ENCODE measurements at places on chromosomes 3 and 15.

DNA sequence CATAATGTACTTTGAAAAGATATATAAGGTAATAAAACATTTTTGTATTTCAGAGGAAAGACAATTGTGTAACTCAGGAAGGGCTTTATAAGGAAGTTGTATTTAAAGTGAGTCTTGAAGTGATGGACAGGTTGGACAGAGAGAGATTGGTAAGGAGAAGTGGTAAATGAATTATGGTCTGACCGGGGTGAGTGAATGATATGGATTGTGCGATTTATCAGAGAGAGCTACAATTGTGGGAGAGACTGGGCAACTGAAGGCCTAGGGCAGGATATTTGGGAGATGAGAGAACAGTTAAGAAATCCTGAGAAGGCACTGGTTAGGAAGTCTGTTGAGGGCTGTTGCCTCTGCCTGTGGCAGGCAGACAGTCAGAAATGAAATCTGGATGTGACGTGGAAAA lies 14.8 kb downstream of the IL1RAP start:
- DNase-seq: peak; percentile 60

DNA sequence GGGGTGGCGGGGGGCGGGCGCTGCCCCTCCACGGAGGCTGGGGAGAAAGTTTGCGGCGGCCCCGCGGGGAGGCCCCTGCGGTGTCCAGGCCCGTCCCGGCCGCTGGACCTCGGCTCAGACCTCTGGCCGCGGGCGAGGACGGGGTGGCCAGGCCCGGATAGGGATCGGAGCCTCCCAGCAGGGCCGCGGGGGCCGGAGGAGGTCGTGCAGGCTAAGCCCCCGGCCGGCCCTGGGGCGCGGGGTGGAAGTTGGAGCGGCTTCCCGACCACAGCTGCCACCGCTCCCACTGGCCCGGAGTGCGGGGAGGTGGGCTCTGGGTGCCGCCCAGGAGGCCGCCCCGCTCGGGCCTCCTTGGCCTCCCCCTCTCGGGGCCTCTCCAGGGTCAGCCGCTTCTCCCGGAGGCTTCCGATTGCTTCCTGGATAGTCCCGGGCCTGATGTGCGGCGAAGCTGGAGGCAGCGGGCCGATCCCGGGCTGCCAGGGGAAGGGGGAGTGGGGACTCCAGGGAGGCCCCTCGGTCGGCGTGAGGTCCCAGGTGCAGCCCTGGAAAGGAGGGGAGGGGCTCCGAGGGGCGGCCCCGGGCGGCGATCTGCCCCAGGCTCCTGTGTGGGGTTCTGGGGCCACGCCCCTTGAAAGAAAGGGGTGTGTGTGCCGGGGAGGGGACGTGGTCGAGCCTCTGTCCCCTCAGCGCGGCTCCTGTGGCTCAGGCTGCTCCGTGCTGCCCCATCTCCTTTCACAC lies 907 bp downstream of the PLXNA1 start:
- no peak for DNase-seq

GRCh38 chr15:80173022-80173759 lies 20.4 kb downstream of the FAH start:
- peak; percentile 84 for DNase-seq

GRCh38 chr15:80031841-80032240 lies 27.6 kb upstream of the ZFAND6 start:
- DNase-seq: no peak

DNA sequence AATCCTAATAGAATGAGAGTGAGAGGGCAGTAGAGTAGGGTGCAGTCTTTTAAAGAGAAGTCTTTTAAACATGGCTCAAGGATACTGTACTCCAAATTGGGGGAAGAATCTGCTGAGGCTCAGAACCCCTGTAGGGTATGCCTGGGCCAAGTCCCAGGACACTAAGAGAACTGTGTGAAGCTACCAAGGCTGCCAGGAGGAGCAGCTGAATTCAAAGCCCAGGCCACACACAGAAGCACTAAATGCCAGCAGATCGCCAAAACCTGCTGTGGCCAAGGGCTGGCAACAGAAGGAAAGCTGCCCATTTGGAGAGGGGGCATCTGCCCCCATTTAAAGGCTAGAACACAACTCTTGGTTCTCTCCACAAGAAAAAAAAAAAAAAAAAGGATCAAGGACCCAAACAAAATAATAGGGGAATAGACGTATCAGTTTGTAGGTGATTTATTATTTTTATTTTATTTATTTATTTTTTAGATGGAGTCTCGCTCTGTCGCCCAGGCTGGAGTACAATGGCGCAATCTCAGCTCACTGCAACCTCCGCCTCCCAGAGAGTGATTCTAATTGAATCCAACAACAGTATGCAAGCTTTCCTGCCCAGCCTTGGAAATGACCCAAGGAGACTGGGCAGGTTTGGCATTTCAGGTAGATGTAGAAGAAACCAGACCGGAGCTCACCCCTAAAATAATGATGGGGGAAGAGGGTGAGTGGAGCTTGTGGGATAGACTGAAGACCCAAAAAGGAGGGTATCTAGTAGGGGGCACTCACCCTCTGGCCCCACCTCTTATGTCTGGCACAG lies 279.0 kb upstream of the WNT5A start:
- no peak for DNase-seq

GRCh38 chr15:61158504-61159407 lies 70.3 kb downstream of the RORA start:
- DNase-seq: no peak

DNA sequence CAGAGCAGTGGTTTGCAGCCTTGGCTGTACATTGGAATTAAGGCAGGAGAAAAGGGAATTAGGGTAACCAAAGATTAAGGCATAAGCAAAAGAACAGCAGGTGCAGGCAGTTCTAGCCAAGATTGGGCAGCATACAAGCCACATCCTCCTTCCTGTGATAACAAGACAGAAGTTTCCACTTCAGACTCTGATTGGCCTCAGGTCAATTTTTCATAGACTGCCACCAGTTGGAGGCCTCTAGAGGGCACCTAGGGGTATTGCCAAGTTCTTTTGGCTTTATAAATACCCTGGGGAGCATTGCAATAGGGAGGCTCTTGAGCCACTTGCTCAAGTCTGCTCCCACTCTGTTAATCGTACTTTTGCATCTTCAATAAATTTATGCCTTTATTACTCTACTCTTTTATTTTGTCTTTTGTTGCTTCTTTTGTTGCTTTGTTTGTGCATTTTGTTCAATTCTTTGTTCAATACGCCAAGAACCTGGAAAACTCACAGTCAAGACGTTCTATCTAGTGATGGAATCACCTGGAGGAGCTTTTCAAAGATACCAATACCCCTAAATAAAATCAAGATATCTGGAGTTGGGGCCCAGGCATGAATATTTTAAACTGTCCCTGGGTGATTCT lies 32.2 kb upstream of the FMN1 start:
- peak; percentile 73 for DNase-seq

DNA sequence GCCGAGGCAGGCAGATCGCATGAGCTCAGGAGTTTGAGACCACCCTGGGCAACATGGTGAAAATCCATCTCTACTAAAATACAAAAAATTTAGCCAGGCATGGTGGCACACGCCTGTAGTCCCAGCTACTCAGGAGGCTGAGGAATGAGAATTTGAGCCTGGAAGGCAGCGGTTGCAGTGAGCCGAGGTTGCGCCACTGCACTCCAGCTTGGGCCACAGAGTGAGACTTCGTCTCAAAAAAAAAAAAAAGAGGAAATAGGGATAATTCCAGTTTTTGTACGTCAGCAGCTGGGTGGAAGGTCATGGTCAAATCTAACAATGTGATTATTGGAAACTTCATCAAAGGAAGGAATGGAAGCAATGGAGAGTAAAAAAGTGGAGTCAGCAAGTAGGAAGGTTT lies 3.1 kb downstream of the CMC1 start:
- DNase-seq: peak; percentile 13

DNA sequence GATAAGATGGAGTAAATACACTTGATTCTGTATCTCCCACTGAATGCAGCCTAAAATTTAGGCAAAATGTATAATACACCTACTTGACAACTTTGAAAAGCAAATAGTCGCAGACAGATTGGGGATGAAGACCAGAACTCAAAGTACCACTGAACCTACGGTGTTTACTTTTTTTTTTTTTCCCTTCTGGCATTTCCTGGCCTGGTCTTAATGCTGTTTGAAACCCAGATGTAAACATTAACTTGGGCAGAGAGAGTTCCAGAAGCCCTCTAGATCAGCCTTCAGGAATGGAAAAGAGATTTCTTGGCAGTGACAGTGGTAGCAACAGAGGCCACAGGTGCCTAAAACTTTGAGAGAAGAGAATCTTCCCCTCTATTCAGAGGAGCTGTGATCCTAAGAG lies 27.8 kb downstream of the ALPK3 start:
- no peak for DNase-seq

- DNase-seq: no peak
These were observed 54.6 kb upstream of the FURIN start for GRCh38 chr15:90813796-90814190.

- no peak for DNase-seq
These were observed 28.2 kb downstream of the POC1A start for GRCh38 chr3:52126036-52126435.

GRCh38 chr15:34637305-34637704 lies 53.9 kb upstream of the GOLGA8B start:
- no peak for DNase-seq

DNA sequence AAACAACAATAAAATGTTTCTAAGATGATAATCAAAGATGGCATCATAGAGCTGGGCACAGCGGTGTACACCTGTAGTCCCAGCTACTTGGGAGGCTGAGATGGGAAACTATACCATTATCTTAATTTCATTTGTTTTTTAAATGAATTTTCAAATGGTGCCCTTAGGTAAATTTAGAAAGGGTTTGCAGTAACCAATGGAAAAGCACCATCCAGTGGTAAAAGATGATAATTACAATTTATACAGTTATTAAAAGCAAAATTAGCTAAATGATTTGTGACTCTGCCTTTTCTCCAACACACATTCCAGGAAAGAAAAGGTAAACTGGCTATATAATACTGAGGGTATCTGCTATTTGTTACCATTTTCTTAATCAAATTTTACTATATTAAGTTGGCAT lies 14.4 kb upstream of the ANKRD28 start:
- peak; percentile 55 for DNase-seq

GRCh38 chr15:90062023-90062442 lies 40.2 kb downstream of the IDH2 start:
- peak; percentile 54 for DNase-seq

- no peak for DNase-seq
These were observed 317.1 kb upstream of the CBLB start for GRCh38 chr3:106185949-106186348.

DNA sequence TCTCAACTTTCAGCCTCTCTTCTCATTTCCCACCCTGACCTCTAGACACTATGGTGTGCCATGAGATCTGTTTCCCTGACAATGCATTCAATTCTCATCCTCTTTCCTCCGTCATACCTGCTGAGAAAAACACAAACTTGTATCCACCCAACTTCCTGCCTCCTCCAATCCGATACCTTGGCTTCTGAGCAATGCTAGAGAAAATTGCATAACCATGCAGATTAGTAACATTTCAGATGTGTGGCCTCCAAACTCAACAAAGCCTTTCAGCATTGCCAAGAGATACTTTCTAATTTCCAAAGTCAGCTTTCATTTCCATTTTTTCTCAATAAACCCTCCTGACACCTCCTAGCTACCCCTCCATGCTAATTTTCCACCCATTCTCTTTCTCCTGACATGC lies 88.5 kb downstream of the MINAR1 start:
- no peak for DNase-seq

- DNase-seq: no peak
These were observed 69.9 kb downstream of the LIPC start for GRCh38 chr15:58501636-58502188.

GRCh38 chr15:72472992-72473610 lies 1.0 kb upstream of the ARIH1 start:
- DNase-seq: peak; percentile 65

DNA sequence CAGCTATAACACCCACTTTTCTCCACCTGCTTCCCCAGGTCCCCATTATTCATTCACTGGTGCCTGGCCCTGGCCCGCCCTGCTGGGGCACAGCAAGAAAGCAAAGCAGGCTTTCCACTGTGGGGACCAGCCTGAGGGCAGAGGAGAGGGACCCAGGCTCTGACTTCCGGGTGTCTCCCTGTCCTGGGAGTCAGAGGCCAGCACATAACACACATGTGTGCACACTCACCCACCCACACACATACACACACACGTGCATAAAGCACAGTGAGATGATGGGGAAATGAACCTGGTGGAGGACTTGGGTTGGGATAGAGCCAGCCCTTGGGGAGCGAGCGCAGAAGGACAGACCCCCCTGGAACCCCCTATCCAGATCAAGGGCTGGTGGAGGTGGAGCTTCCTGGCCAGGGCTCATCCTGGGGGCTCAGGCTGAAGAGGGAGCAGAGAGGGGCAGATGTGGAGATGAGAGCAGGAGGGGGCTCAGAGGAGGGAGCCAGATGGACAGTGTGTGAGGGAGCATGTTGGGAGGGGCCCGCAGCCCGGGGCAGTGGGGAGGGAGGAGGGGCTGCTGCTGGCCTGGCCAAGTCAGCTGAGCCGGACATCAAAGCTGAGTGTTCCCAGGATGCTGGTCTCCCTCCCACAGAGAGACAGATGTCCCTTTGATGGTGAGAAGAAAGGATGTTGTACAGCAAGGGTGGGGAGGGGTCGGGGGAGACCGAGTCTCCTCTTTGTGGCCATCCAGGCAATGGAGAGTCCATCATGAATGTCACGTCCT lies 78.2 kb downstream of the LINGO1 start:
- DNase-seq: no peak

- peak; percentile 50 for DNase-seq
These were observed 1.9 kb upstream of the LOXL1 start for GRCh38 chr15:73924171-73924921.

GRCh38 chr3:19972054-19972453 lies 25.2 kb downstream of the RAB5A start:
- DNase-seq: no peak

DNA sequence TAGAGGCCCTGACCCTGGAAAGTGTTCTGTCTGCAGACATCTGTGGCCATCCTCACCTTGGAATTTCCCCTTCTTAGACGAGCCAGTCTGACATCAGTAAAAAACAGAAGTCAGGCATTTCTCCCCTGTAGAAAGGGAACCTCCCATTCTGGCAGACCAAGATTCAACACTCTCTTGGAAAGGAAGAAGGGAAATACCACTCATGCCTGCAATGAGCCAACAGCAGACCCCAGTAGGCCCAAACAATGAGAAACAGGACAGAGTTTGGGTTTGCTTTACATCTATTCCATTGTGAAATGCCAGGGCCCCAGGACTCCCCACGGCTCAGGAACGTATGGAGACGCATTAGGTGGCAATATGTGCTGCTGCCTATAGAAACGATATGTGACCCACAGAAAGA lies 264.0 kb upstream of the NSMCE3 start:
- DNase-seq: no peak

DNA sequence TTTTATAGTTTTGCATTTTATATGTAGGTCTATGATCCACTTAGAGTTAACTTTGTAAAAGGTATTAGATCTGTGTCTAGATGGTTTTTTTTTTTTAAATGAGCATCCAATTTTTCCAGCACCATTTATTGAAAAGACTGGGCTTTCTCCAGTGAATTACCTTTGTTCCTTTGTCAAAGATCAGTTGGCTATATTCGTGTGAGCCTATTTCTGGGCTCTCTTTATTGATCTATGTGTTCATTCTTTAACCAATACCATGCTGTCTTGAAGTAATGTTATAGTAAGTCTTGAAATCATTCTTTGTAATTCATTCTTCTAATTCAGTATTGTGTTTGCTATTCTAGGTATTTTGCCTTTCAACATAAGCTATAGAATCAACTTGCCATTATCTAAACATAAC lies 165.4 kb upstream of the ARPP21 start:
- no peak for DNase-seq

- no peak for DNase-seq
These were observed 55.8 kb upstream of the NR2F2 start for GRCh38 chr15:96274698-96275097.

GRCh38 chr3:16114429-16114828 lies 60.1 kb upstream of the GALNT15 start:
- no peak for DNase-seq

GRCh38 chr3:50585919-50586762 lies 16.8 kb downstream of the HEMK1 start:
- DNase-seq: no peak

Data from KBM-7 (cell line).